ENCODE measurements at places on chromosomes 7 and 10.

- no peak for DNase-seq
Measured at GRCh38 chr7:42699380-42700178, 212.3 kb downstream of the C7orf25 start.

GRCh38 chr10:75924309-75924902 is 493.0 kb downstream of the LRMDA start:
- DNase-seq: no peak

GRCh38 chr7:8282871-8283270 is 20.9 kb upstream of the ICA1 start:
- DNase-seq: no peak

- DNase-seq: no peak
Measured at GRCh38 chr7:85090143-85090542, 96.7 kb downstream of the SEMA3D start.

- no peak for DNase-seq
Measured at GRCh38 chr10:3397846-3398245, 225.3 kb upstream of the PITRM1 start.

GRCh38 chr7:22219036-22219435 is 137.9 kb downstream of the RAPGEF5 start:
- DNase-seq: no peak

DNA sequence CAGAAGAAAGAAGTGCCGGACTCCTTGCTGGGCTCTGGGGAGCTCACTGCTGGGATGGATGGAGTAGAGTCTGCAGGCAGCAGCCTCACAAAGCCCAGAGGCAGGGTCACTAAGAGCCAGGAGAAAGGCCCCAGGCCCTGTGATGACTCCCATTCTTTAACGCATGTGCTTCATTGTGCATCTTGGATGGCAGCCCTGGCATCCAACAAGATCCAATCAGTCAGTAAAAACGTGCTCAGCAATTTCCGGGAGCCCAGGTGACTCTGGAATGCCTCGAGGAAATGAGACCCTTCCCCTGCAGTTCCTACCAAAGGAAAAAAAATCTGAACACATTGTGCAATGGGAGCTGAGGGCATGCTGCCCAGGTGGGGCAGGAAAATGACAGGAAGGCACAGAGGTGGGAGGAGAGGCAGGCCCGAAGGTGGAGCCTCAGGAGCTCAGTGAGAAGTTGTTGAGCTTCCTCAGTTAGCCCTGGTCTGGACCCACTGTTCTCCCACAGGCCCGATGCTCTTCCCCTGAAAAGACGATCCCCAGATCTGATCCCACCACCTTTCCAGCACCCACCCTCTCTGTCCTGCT is 60.7 kb upstream of the TMEM72 start:
- no peak for DNase-seq

GRCh38 chr7:128075242-128076095 is 44.2 kb upstream of the LRRC4 start:
- DNase-seq: no peak

- DNase-seq: no peak
Measured at GRCh38 chr7:103967401-103967800, 22.1 kb downstream of the RELN start.

GRCh38 chr10:117797296-117797695 is 249.4 kb downstream of the RAB11FIP2 start:
- DNase-seq: no peak

GRCh38 chr10:72126184-72126871 is 38.0 kb upstream of the SPOCK2 start:
- no peak for DNase-seq

- no peak for DNase-seq
Measured at GRCh38 chr7:66542049-66542448, 86.6 kb upstream of the KCTD7 start.

DNA sequence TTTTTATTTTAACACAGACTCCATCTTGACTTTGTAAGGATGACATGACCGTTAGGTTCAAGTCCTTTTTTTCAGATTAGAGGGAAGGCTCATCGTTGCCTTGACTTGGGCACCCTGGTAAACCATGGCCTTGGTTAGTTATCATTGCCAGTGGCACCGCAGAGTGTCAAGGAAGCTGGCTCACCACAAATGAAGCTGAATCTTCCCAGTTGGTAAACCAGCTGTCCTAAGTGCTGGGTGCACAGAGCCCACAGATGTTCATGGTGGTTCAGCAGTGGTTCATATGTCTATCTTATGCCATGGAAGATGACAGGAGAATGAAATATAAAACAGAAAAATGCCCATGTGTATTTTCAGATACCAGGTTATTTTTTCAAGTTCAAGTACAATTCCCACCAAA is 273.6 kb downstream of the PLXDC2 start:
- no peak for DNase-seq

DNA sequence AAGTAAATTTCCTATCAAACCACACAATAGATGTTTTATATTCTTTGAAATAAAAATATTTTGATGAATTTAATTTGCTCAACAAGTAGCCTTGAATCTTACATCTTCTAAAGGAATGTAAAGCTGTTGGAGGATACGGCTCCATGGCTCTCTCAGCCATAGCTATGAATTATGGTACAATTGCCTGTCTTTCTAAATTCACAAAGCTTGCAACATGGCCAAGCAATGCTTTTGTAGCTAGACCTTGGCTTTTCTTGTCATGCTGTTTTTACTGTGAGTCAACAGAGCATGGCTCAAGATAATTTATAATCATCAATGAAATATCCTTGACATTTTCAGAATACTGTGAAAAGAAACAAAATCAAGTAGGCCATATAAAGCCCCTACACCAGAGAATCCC is 286.7 kb downstream of the CACNA2D1 start:
- DNase-seq: no peak

GRCh38 chr7:109111086-109111485 is 541.4 kb downstream of the DNAJB9 start:
- no peak for DNase-seq

GRCh38 chr7:121034929-121035328 is 46.4 kb downstream of the CPED1 start:
- DNase-seq: no peak

DNA sequence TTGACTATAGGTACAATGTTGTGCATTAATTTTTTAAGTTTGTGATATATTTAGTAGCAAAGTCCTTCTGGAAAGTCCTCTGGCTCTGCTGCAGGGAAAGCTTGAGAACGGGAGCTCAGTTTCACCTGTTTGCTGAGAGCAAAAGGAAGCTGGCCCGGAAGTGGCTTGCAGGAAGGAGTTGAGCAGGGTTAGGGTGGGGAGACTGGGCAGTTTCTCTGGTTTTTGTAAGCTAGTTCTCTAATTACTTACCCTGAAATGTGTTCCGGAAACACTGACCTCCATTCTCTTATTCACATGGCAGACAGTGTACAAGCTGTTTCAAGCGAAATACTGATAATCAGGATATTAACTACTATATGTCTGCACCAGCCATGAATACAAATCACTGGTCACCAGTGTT is 22.3 kb downstream of the MAP3K8 start:
- DNase-seq: no peak
